Esophagus (tissue), 2 donors: ENCODE measurements at places on chromosomes 7 and 10. TPM values are rescaled to one million over a fixed set of nuclear protein-coding genes. Genes with fewer than 3 reads are reported as not detected.

VPS37D gene
- 0.75 TPM for polyA plus RNA-seq

WDR86 gene
- 0.86 TPM for polyA plus RNA-seq

FGL2 gene
- polyA plus RNA-seq, result 4.5 TPM

MYH16 gene
- not detected for polyA plus RNA-seq

SFMBT2 gene
- 0.45 TPM for polyA plus RNA-seq

CALCR gene
- polyA plus RNA-seq, result 0.01 TPM

ASB10 gene
- 0.01 TPM for polyA plus RNA-seq

SEMA3E gene
- polyA plus RNA-seq, result 0.28 TPM

EMX2 gene
- 0.10 TPM for polyA plus RNA-seq

EBLN1 gene
- polyA plus RNA-seq, result not detected

JCAD gene
- 1.0 TPM for polyA plus RNA-seq

AGAP9 gene
- polyA plus RNA-seq, result 3.7 TPM

CC2D2B gene
- polyA plus RNA-seq, result 0.13 TPM

CREB3L2 gene
- 7.3 TPM for polyA plus RNA-seq

MSS51 gene
- polyA plus RNA-seq, result 0.54 TPM

METTL27 gene
- 1.1 TPM for polyA plus RNA-seq

CDHR3 gene
- 0.88 TPM for polyA plus RNA-seq

CPED1 gene
- 0.29 TPM for polyA plus RNA-seq

ZP3 gene
- 6.9 TPM for polyA plus RNA-seq

MYOF gene
- 30.2 TPM for polyA plus RNA-seq

PTN gene
- polyA plus RNA-seq, result 97.1 TPM

ACBD7 gene
- 0.10 TPM for polyA plus RNA-seq

CLCN1 gene
- polyA plus RNA-seq, result 0.44 TPM

AGAP6 gene
- polyA plus RNA-seq, result 8.7 TPM

MSMB gene
- 0.26 TPM for polyA plus RNA-seq

LEP gene
- polyA plus RNA-seq, result 0.02 TPM

CCDC172 gene
- polyA plus RNA-seq, result not detected

MTERF1 gene
- polyA plus RNA-seq, result 6.0 TPM

CCDC146 gene
- 4.5 TPM for polyA plus RNA-seq

CYP26C1 gene
- polyA plus RNA-seq, result 0.02 TPM

GPR26 gene
- polyA plus RNA-seq, result not detected

GRID2IP gene
- 0.44 TPM for polyA plus RNA-seq

C10orf62 gene
- polyA plus RNA-seq, result 0.10 TPM

PDE6C gene
- polyA plus RNA-seq, result not detected

FAM25G gene
- polyA plus RNA-seq, result 6.3 TPM

ZKSCAN5 gene
- 2.2 TPM for polyA plus RNA-seq
